ENCODE measurements at places on chromosomes 11 and 22.

GRCh38 chr11:34154059-34154875, 48.8 kb downstream of the NAT10 start:
- DNase-seq: no peak

DNA sequence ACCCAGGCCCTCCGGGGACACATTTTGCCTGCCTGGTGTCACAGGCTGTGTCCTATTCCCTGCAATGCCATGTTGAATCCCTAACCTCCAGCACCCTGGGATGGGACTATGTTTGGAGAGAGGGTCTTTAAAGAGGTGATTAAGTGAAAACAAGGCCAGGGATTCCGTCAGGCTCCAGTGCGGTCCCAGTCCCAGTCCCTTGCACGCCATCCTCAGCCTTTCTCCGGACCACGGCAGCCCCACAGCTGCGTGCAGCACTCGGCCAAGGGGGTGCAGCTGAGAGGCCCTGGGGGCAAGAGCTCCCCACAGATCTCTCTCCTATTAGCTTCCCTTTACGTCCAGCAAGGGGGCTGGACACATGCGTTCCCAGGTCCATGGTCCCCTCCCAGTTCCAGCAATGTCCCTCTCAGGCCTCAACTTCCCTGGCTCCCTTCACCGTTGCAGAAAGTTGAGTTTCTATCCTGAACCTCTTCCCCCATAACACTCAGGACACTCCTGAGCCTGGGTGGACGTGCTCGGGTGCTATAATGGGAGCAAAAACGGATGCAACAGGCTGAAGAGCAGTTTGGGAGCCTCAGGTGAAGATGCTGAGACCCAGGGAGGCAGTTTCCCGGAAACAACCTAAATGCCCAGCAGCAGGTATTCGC, 1422.7 kb downstream of the BRD1 start:
- no peak for DNase-seq

DNA sequence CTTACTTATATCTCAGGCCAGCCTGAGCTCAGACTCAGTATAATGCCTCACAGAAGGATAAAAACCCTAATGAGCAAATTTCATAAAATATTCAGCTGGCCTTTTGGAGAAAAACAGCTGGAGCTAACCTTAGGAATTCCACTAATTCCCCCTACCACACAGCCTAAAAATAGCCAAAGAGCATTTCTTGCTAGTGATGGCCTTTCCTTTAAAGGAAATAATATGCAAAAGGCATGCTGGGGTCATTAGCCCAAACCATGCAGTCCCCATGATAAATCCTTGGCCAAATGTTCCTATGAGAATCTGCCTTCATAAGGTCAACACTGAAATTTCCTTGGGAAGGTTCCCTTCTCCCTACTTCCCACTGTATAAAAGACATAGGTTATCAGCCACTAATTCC, 38.2 kb downstream of the SYTL2 start:
- DNase-seq: no peak

- DNase-seq: no peak
These were observed 31.6 kb downstream of the MARK2 start for GRCh38 chr11:63870351-63871140.

GRCh38 chr11:63765688-63766241, 2.8 kb downstream of the ZFTA start:
- DNase-seq: no peak

GRCh38 chr11:123469089-123469488, 39.0 kb downstream of the GRAMD1B start:
- DNase-seq: no peak

- no peak for DNase-seq
These were observed 144.6 kb upstream of the RASSF10 start for GRCh38 chr11:12864316-12865156.

All from T-helper 2 cell treated with Interferon-gamma antibody and Interleukin-4, amounts not matched to agents 5 μg/mL and 100 μg/mL, for 36 hours (primary cell).